Activated CD4-positive, CD25-positive, alpha-beta regulatory T cell treated with anti-CD3 and anti-CD28 coated beads, Interleukin-2, amount 50 U/mL, for 16 hours (primary cell): ENCODE measurements at places on chromosomes 1 and 21.

DNA sequence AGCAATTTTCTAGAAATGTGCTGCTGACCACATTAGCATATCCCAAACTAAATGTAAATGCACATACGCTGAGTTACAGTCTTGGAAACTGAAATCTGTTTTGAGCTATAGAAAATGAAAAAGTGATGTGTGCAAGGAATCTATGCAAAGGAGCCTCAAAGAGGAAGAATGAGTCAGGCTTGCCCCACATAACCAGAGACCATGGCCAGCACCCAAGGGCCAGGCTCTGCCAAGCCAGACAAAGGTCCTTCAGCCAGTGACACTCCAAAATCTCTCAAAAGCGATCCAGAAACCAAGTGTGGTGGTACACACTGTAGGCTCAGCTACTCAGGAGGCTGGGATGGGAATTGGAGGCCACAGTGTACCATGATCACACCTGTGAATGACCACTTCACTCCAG is 195.2 kb downstream of the TOMM20 start:
- no peak for DNase-seq

DNA sequence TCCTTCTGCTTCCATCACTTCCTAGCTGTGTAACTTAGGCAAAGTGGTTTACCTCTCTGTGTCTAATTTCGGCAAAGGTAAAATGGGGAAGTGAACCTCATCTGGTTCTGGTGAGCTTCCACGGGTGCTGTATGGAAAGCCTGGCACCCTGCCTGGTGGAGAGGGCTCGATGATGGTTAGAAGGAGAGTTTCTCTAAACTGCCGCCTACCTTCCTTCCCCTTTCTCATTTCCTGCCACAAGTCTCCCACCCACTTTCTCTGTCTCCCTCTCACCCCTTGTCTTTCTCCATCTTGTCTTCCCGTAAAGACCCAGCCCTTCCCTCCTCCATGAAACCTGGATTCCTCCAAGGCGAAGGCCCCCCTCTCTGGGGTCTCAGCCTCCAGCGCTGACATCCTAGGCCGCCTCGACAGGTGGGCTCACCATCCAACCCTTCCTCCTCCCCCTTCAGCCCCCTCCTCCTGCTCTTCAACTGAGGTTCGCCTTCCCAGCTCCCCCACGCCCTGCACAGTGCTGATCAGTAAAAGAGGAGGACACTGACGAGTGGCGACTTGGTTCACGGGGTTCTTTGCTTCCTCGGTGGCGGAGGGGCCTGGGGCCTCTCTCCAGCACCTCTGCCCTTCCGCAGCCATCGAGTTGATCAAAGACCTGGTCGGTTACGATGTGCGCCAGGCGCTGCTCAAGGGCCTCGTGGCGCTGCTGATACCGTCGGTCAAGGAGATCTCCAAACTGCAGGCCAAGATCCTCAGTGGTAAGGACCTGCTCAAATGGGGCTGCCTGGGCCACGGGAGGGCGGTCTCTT is 7.3 kb downstream of the RNU5D-1 start:
- DNase-seq, result no peak

DNA sequence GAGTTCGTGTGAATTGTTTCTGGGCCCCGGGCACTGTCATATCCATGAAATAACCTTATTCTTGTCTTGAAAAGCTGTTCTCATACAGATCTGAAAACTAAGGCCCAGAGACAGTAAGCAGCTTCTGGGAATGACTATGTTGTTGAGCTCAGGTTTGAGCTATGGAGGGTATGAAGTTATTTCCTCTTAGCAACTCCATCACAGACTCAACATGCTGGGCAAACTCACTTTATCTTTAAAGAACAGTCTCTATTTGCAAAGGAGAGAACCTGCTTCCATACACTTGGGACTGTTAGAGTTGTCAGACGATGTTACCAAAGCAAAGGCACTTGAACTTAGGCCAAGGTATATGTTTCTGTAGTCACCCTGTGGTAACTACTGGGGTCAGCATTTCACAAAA is 90.0 kb downstream of the GPR88 start:
- no peak for DNase-seq

DNA sequence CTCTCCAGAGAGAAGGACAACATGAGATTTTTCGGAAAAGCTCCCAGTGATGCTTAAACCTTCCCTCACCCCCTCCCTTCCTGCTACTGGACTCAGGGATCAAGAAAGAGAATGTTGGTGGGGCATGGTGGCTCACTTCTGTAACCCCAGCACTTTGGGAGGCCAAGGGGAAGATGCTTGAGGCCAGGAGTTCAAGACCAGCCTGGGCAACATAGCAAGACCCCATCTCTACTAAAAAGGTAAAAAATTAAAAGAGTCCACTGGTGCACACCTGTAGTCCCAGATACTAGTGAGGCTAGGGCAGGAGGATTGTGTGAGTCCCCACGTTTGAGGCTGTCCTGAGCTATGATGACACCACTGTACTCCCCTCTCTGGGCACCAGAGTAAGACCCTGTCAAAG is 162.9 kb upstream of the RAB4A start:
- DNase-seq, result no peak

DNA sequence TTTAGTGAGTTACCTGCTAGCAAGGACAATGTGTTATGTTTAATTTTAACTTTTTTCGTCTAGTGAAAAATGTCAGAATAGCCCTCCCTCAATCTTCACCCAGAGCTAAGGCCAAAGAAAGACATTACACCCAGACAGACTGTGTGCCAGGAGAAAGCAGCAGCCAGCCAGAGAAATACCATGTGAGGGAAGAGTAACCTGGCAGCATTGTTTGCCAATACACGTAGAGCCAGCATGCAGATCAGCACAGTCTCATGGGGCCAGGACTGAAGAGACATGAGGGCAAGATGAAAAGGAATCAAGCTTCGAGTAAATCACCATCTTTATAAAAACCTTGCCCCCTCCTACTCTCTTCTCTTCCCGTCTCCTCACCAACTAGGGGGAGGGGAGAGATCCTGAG is 88.5 kb upstream of the ADAR start:
- DNase-seq, result no peak

GRCh38 chr1:53112271-53112774 is 30.1 kb downstream of the SLC1A7 start:
- no peak for DNase-seq

- no peak for DNase-seq
Measured at GRCh38 chr1:100481303-100481702, 56.6 kb upstream of the GPR88 start.

DNA sequence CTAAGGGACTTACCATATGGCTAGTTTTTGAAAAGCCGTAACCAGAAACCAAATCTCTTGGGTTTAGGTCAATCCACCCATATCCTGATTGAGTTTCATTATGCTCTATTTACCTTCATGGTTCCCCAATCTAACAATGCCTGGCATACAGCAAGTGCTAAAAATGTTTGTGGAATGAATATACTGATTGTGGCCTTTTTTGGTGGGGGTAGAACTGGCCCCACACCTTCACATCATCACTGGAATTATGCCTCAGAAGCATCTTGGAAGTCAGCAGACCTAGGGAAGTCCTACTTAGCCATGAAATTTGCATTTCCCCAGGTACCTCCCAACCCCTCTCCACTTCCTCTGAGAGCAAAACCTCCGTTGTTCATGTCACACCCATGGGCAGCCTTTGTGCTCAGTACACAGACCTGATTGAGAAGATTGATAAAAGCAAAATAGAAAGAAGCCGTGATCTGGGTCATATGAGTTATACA is 17.8 kb upstream of the SLAMF1 start:
- DNase-seq, result no peak

- no peak for DNase-seq
Measured at GRCh38 chr1:90509225-90510048, 207.7 kb downstream of the BARHL2 start.

GRCh38 chr1:178220094-178220493 is 126.2 kb downstream of the RASAL2 start:
- DNase-seq, result no peak

GRCh38 chr1:168832661-168833060 is 103.7 kb upstream of the DPT start:
- DNase-seq, result no peak
